ENCODE measurements at places on chromosomes 5 and 9.

- DNase-seq: no peak
Measured at GRCh38 chr5:119190470-119191095, 119.7 kb downstream of the DMXL1 start.

GRCh38 chr9:3736161-3736560 is 210.4 kb upstream of the RFX3 start:
- DNase-seq: no peak

DNA sequence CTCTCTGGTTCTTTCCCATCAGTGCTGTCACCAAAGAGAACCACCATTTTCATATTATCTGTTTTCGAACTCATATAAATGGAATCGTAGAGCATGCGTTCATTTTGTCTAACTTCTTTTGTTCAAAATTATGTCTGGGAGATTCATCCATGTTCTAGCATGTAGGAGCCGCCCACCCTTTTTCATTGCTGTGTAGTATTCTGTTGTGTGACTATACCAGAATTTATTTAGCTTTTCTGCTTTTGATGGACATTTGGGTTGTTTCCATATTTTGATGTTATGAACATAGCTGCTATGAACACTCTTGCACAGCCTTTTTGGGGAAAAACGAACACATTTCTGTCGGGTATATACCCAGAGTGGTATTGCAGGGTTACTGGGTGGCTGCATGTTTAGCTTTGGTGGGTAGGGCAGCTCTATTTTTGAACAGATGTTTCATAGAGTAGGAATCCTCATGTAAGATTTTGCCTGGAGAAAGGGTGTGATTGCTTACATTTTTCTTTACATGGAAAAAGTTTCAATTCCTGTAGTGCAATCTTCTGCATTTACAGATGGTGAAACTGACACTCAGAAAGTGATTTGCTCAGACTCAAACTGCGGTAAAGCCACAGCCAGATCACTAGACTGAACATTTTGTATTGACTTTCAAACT is 100.2 kb upstream of the IL12B start:
- DNase-seq: no peak

GRCh38 chr5:37557734-37558293 is 178.7 kb downstream of the WDR70 start:
- DNase-seq: no peak

DNA sequence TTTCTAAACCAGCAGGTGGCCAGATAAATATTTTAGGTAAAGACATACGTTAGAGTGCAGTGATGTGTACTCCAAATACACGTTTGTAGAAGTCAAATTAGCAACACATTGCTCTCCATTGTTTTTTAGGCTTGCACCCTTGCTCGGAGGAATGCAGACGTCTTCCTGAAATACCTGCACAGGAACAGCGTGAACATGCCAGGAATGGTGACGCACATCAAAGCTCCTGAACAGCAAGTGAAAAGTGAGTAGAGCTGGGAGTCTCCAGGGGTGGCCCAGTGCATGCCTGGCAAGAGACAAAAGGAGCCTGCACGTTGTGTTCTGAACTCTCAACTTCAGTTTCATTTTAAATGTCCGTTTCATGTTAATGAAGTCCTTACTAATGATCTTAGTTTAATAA is 207.5 kb upstream of the OTULINL start:
- DNase-seq: no peak

DNA sequence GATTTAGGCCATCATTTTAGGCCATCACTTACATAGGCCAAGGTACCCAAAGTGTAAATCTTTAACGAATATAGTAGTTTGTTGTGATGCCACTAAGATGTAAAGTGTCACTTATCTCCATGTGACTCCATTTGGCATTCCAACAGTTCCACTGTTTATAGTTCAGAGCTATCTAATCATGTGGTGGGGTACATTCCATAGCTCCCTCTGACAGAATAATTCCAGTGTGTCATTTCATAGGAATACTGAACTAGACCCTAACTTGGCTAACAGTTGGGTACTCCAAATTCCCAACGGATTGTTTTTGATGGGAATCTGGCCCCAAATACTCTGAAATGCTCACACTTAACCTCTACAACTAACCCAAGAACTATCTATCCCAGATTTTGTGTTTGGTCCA is 76.7 kb upstream of the FST start:
- no peak for DNase-seq

DNA sequence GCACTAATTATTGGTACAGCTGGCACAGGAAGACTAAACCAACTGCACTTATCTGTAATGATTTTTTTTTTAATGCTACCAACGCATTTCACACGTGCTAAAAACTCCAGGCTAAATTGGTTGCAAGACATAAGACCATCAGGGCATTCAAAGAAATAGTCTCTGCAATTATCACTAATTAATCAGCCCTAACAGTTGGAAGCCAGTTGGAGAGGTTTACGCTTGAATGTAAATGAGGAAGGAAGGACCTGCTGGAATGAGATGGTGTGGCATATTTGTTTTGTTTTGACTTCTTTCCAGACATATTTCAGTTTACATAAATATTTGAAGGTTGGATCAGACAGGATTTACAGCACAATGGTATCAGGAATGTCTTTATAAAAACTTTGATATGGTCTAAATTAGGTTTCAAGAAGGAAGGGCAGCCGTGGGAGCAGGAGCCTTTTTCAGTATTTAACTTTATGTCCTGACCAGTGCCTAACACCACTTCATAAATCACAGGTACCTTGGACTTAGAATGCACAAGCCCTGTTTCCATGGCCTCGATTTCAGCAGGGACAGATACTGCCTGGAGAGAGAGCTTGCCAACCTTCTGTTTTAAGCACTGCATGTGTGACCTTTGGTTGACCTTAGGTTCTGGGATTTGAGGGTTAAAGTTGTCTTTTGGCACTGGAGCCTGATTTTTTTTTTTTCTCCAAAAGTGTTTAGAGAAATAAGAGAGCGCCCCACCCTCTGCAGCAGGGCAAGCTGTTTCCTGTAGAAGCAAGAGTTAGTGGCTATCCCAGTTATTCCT is 199.8 kb upstream of the MAP3K1 start:
- no peak for DNase-seq

DNA sequence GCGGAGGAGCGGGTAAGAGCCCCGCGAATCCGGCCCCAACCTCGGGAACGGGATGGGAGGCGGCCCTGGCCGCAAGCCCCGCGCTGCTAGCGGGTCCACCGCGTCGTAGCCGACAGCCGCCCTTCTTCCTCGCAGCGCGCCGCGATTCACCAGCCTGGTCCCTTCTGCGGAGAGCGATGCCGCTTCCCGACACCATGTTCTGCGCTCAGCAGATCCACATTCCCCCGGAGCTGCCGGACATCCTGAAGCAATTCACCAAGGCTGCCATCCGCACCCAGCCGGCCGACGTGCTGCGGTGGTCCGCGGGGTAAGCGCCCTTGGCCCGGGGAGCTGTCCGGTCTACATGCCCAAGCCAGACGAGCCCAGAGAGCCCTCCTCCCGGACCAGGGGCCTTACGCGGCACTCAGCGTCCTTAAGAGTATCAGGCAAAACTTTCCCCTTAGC is 335 bp downstream of the ROPN1L start:
- no peak for DNase-seq

GRCh38 chr9:34158362-34158869 is 20.4 kb upstream of the UBAP1 start:
- DNase-seq: no peak

GRCh38 chr9:86487838-86488233 is 133.6 kb upstream of the TUT7 start:
- no peak for DNase-seq

- DNase-seq: peak; percentile 39
Measured at GRCh38 chr9:73916016-73916673, 581.0 kb upstream of the RORB start.

DNA sequence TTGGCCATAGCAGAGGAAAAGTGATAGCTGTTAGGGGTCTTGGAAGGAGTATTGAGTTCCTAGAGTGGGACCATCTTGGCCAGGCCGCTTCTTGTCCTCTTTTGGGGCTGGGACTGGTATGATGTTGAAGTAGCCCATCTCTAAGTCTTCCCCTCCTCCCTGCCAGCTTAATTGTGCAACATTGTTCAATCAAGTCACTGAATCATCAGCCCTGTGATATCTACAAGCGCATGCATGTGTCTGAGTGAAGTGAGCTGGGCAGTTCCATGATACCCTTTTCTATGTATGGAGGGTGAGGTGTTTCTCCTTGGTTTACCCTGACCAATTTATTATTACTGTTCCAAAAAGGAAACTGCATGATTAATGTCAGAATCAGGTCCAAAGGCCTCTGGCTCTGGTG is 112.2 kb downstream of the C9orf152 start:
- no peak for DNase-seq

- DNase-seq: no peak
Measured at GRCh38 chr5:73359395-73359794, 89.2 kb downstream of the FOXD1 start.

- DNase-seq: no peak
Measured at GRCh38 chr9:5485378-5486085, 24.8 kb upstream of the PDCD1LG2 start.

GRCh38 chr9:107586493-107586892 is 96.9 kb upstream of the KLF4 start:
- no peak for DNase-seq

GRCh38 chr9:122468735-122469134 is 9.0 kb downstream of the OR1J1 start:
- DNase-seq: no peak

- DNase-seq: no peak
Measured at GRCh38 chr5:96590796-96591195, 71.4 kb upstream of the CAST start.

DNA sequence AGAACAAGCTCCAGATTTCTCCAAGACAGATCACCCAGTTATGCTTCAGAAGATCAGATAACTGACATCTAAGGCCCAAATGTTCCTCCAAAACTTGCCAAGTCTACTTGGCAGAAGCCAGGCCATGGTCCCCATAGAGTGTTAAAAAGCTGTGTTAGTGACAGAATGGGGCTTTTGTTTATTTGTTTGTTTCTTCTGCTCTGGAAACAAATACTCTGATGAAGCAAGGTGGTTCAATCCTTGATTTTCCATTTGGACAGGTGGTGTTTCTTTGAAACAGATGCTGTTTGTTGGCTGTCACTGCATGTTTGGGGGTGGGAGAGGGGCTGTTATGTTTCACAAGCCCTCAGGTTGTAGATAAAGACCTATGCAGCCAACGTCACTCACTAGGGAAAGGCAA is 264.0 kb downstream of the FAM114A2 start:
- no peak for DNase-seq

All from RKO (cell line).